ENCODE measurements at places on chromosomes 6 and 20.
A peak's percentile ranks its signal among the peaks of the same experiment; 100 is the strongest.

- no peak for DNase-seq
Measured at GRCh38 chr6:138507977-138508675, 8.8 kb upstream of the NHSL1 start.

GRCh38 chr6:124964764-124965105, 2.5 kb downstream of the RNF217 start:
- DNase-seq = no peak

DNA sequence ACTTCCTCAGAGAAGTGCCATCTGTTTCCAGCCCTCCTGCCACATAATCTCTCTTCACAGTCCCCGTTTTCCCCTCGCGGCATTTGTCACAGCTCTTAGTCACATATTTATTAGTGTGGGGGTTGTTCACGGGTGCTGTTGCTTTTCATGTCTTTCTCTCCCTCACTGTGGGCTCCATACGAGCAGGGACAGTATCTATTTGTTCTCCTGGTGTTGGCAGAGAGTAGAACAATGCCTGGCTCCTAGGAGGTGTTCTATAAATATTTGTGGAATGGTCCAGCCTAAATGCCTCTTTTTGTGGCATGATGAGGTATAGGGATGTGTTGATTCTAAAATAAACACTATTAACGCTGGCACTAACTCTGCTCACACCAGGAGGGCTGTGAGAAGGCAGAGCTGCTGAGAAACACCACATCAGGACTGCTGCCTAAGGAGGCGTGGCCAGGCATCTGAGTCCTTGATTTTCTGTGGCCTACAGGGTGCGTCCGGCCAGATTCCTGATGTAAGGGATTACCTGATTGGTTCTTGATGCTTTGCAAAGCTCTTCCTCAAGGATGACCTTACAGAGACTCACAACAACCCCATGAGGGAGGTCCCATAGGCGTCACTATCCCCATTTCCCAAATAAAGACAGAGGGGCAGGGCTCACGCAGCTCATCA, 219.8 kb upstream of the ARID1B start:
- peak; percentile 71 for DNase-seq

DNA sequence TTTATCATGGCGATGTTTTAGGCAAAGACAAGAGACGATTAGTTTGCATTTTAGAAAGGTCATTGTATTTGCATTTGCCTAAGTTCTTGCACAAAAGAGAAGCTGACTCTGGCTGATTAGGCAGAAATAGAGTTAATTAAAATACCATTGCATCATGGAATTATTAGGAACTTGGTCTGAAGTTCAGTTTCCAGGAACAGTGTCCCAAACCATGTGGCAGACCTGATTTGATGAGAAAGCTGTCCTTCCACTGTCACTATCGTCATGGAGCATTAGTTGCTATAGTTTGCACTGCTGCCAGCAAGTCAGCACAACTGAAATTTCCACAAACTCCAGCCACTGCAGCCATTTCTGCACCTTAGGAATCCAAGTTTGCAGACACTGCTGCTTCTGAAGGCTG, 24.3 kb upstream of the MCUR1 start:
- DNase-seq = no peak

- no peak for DNase-seq
Measured at GRCh38 chr6:154596009-154596408, 85.5 kb upstream of the CNKSR3 start.

- DNase-seq = no peak
Measured at GRCh38 chr6:71383901-71384489, 95.4 kb downstream of the OGFRL1 start.

DNA sequence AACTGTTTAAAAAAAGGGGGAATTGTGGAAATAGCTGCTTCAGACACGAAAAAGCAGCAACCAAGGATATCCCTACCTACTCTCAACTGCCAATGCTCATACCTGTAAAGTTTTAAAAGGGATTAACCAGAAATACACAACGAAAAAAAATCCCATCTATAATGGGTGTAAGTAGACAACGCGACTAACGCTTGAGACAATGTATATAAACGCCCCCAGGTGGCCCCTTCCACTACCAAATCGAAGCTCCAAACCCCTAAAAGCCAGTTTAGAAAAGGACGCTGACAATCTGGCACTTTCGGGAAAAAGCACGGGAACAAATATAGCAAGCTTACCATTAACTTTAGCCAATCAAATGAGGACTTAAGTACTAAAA, 94.5 kb upstream of the BTN3A2 start:
- no peak for DNase-seq

DNA sequence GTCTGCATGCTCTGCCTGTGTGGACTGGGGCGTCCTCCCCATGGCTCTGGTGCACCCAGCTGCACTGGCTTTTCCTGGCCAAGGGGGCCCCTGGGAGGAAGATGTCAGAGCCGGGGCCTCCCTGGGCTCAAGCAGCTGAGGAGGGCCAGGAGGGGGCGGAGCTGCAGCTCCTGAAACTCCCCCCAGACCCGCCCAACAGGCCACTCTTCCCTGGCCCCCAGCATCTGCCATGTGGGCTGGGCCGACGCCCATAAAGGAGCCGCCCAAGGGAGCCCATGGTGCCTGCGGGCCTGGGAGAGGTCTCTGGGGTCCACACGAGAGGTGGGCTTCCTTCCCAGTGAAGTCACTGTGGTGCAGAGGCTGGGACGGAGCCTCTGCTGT, 4.0 kb downstream of the RBBP8NL start:
- no peak for DNase-seq
